ENCODE measurements at places on chromosomes 1 and 21.

DNA sequence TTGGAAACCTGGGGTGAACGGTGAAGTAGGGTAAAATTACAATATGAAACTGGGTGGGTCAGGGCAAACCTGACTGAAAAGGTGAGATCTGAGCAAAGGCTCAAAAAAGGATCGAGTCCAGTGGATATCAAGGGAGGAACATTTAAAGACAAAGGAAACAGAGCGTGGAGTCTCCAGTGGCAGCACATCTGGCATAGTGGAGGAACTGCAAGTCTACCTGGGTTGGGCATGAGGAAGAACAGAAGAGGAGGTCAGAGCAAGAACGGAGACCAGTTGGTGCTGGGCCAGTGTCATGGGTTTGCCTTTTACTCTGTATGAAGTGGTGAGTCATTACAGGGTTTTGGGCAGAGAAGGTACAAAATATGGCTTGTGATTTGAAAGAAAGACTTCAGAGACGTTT lies 163.7 kb downstream of the NTPCR start:
- DNase-seq: no peak

- DNase-seq: no peak
These were observed 1.7 kb downstream of the SDC3 start for GRCh38 chr1:30906631-30907441.

DNA sequence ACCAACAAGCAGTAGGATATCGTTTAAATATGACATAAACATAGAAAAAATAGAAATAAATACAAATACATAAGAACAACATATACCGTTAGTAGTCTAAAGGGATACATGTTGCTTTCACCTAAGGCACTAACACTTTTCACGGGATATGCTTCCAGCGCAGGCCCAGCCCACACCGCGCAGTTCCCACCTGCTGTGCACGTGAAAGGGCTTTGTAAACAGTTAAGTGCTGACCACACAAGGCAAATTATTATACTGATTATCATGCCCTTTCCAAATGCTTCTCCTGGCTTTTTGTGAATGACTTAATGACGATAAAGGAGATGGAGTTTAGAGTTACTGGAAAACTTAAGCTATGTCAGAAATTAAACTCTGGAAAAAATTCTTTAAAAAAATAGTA lies 11.3 kb upstream of the IL22RA1 start:
- DNase-seq: no peak

- no peak for DNase-seq
These were observed 41.4 kb downstream of the CCDC18 start for GRCh38 chr1:93221913-93222312.

DNA sequence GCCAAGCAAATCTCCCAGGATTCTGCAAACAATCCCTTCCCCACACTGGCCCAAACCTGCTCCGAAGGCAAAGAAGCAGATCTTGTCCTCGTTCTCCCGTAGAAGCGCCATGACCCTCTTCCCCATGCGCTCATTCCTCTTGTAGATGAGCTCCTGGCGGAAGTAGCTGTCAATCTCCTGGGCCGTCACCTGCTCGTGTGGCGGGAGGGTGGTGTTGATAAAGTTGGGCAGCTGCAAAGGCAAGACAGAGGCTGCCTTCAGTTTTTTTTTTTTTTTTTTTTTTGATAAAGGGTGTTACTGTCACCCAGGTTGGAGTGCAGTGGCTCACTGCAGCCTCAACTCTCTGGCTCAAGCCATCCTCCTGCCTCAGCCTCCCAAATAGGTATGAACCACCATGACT lies 202.7 kb downstream of the TRABD2B start:
- DNase-seq: no peak

DNA sequence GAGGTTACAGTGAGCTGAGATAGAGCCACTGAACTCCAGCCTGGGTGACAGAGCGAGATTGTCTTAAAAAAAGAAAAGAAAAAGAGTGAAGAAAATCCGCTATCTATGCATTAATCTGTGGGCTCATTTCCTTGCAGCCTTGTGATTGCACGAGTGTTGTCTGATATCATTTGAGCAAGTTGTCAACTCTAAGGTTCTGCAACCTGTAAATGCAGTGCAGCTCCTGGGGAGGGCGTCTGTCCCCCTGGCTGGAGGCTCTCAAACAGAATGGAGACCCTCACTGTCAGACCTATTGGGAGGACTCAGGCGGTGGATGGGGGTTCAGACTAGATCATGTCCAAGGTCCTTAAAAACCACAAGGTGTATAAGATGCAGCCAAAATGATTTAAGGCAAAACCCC lies 6.2 kb downstream of the CORT start:
- DNase-seq: no peak

GRCh38 chr1:3501856-3502640 lies 47.6 kb downstream of the ARHGEF16 start:
- DNase-seq: peak; percentile 7

- DNase-seq: no peak
These were observed 16.8 kb downstream of the CR2 start for GRCh38 chr1:207470927-207471326.

- no peak for DNase-seq
These were observed 17.0 kb upstream of the POU3F1 start for GRCh38 chr1:38063616-38064015.

DNA sequence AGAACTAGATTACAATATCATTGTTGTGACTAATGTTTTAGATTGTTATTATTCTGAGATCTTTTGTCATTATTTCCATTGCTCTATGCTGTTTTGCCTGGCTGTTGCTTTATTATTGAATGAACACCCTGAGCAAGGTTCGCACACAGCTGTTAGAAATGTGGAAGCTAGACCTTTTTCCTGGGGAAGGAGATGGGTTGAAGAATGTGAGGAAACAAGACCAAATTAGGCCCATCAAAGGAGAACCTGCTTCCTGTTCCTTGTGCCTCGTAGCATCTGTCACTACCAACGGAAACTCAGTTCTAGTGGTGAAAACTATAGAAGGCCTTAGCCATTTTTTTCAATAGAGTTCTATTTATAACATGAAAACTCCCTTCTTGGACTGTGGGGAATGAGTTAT lies 68.7 kb downstream of the RGL1 start:
- DNase-seq: no peak

DNA sequence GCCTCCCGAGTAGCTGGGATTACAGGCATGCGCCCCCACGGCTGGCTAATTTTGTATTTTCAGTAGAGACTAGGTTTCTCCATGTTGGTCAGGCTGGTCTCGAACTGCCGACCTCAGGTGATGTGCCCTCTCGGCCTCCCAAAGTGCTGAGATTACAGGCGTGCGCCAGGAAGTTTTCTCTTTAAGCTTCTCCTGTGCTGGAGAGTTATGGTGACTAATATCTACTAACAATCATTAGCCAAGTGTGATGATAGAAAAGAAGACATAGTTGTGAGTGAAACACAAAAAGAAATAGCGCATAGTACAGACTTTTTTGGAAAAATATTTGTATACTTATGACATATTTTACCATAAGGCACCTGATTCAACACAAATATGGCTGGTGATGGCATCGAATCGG lies 56.5 kb downstream of the SETD4 start:
- no peak for DNase-seq

- no peak for DNase-seq
These were observed 46.5 kb downstream of the PBX1 start for GRCh38 chr1:164605254-164606091.

DNA sequence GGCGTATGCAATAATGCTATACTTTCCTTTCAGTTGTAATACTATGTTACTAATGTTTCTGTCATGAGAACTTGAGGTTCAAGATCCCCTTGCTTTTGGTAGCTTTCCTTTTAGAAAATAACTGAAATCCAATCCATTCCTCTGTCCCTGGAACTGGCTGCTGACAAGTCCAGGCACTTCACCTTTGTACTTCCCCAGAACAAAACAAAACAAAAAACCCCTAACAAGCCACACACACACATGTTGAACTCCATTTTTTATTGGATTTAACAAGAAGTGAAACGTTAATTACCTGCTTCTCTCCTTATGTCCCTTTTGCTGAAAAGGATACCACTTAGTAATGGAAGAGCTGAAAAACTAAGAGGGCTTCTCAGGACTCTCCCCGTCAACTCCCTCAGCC lies 26.1 kb upstream of the SDC3 start:
- no peak for DNase-seq

GRCh38 chr1:192104852-192105251 lies 53.4 kb upstream of the RGS18 start:
- no peak for DNase-seq

GRCh38 chr1:29177022-29177705 lies 4.5 kb downstream of the SRSF4 start:
- peak; percentile 31 for DNase-seq

DNA sequence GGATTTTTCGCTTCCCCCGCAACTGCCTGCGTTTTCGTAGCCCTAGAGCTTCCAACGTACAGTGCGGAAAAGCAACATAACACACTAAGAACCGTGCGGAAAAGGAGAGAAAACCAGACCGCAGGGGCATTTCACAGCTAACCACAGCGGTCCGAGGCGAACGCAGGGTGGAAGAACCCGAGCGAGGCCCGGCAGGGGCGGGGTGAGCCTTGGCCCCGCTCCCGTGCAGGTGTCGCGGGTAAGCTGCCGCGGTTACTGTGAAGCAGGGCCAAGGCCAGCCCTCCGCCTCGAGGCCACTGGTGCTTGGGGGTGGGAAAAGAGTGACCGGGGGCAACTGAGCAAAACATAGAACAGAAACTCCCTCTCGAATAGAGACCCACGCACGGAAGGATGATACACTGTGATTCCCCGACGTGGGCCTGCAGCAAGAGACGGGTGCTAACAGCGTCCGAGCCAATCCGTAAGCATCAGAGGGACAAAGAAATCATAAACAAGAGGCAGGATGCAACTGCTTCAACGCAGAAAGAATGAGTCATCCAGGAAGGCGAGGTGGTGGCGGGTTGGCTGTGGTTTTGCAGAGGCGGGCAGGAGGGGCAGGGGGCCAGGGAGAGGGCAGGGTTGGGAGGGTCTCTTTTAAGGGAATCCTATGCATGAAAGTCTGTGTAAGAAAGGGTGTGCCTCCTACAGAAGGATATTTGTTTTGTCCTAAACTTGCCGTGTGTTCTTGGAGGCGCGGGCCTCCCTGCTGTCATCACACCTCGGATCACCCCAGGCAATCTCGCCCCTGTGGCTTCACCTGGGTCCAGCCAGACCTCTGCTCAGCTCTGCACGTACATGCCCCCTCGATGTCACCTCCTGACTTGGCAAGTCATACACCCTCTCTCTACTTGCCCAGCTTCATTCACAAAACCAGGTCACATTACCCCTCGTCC lies 7.3 kb downstream of the GNG4 start:
- no peak for DNase-seq

DNA sequence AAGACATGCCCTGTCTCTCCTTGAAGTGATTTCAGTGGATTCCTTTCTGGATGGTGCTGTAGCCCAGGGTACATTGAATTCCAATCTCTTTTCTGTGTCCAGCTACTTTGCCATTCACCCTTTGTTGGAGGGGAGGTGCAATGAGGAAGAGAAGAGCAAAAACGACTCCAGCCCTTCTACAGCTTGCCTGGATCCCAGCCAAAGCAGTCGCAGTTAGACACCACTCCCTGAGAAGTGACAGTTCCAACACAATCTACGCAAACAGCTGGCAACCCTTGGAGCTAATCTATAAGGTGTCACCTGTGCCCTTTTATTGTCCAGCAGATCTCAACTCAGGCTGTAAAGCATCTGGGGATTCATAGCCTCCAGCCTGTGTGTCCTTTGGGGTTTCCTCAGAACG lies 4.6 kb downstream of the CD244 start:
- no peak for DNase-seq

- DNase-seq: no peak
These were observed 2.3 kb downstream of the TRIM46 start for GRCh38 chr1:155175927-155176371.

DNA sequence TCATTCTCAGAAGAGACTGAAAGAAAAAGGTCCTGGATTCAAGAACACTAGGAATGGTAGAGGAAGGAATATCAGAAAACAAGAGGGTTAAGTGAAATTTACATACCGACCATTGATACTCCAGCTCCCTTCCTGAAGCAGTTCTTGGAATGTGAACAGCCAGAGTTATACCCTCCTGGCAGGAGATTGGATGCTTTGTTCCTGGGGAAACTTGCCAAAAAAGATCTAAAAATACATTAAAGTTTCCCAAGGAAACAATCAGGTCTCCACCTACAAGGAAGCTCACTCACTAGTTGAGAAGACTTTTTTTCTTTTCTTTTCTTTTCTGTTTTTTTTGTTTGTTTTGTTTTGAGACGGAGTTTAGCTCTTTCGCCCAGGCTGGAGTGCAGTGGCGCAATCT lies 91.1 kb downstream of the HLX start:
- DNase-seq: no peak

DNA sequence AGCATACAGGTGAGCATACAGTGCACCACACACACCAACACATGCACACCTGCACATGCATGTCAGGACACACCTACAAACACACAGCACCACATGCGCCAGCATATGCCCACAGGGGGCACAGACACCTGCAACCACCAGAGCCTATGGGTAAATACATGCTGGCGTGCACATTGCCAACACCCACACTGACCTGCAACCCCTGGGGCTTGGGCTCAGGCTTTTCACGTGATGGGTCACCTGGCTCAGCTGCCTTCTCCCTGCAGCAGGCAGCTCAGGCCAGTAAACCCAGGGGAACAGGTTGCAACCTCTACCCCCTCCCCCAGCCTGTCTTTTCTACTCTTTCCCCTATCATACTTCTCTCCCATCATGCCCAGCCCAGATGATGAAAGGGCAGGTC lies 8.1 kb downstream of the CD247 start:
- no peak for DNase-seq

- DNase-seq: no peak
These were observed 18.0 kb upstream of the VSIG8 start for GRCh38 chr1:159880430-159880829.

- no peak for DNase-seq
These were observed 122.3 kb upstream of the ADAR start for GRCh38 chr1:154730259-154730658.

GRCh38 chr1:212918824-212919223 lies 31.5 kb upstream of the VASH2 start:
- DNase-seq: no peak

DNA sequence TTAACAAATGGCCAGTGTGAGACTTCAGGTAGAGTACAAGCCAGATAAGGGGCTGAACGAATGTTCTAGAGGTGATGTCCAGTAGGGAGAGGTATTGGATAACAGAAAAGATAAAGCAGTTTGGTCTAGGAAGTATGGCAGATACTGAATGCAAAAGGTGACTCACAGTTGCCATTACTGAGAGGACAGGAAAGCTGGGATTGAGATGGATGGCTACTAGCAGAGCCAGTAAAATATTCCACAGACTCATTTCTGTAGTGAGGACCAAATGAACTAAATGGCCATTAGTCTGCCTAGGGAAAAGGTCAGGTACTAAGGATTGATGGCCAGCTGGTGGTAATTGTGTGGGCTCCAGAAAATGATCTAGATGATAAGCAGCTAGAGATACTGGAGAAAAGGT lies 11.5 kb downstream of the MACO1 start:
- no peak for DNase-seq

- peak; percentile 83 for DNase-seq
These were observed 101.6 kb upstream of the RUNX1 start for GRCh38 chr21:35150562-35151226.

All from foreskin melanocyte (primary cell).